ENCODE measurements at places on chromosomes 6 and 20.

- no peak for DNase-seq
These were observed 115.7 kb downstream of the DST start for GRCh38 chr6:56526860-56527544.

GRCh38 chr20:20568604-20569205 lies 143.7 kb downstream of the RALGAPA2 start:
- peak; percentile 34 for DNase-seq

DNA sequence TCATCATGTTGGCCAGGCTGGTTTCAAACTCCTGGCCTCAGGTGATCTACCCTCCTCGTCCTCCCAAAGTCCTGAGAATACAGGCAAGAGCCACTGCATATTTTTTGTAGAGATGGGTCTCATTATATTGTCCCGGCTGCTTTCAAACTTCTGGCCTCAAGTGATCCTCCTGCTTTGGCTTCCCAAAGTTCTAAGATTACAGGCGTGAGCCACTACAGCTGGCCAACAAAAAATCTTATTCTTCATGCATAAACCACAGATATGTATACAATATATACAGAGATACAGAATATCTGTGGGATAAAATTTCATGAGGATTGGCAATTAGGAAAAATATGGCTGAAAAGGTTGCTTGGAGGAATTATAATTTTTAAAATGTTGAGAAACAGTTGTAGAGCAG lies 49.9 kb downstream of the SLC35A1 start:
- DNase-seq, result no peak

DNA sequence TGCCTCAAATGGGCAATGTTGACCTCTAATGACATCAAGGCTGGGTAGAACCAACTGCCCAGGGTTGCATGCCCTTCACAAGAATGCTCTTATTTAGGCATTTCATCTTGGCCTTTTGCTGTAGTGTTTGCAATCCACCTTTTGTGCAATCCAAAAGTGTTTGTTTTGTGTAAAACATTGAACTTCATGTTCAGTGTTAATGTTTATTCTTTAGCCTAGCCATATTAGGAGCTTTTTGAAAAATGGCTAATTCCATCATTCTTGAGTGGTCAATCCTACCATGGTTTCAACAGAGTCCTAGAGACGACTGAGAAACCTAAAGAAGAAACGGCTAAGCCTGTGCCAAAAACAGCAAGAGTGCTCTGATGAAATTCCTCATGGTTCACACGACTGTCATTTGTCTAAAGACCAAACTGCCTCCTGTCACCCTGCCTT lies 279.6 kb upstream of the PRDM1 start:
- DNase-seq, result no peak
